ENCODE measurements at places on chromosomes 2 and 18. TPM values are rescaled to one million over a fixed set of nuclear protein-coding genes. Genes with fewer than 3 reads are reported as not detected.
A peak's percentile ranks its signal among the peaks of the same experiment; 100 is the strongest.

DNA sequence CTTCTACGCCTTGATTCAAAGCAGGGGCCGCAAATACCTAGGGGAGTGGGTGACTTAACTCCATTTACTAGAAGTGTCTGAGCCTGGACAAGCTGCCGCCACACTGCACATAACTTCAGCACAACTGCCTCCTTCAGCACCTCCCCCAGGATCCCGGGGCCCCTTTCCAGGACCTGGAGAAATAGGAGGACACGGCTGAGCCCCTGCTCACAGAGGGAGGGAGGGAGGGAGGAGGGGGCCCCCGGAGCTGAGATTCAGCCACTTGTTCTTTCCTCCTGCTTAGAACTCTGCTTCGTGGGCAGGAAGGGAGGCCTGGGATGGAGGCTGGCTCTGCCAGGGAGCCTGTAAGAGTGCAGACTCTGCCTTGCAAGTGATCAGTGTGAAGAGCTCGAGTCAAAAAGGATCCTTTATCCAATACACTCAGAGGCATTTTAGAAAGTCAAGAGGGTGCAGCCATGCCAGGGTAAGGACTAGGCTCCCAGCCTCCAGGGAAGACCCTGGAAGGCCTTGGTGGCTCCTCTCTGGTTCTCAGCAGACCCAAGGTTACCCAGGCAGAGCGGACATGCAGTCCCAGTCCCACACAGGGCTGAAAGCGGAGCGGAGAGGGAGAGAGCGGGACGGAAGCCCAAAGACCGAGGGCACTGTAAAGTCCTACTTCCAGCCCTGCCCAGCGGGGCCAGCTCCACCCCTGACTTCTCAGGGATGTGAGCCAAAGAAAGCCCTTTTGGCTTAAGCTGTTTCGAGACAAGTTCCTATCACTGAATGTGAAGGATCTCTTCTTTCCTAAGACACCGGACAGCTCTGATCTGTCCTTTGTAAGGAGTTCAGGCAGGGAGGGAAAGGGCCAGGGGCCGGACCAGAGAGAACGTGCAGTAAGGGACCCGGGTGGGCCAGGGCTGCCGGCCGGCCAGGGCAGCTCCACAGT, 8.6 kb upstream of the ARMC9 start:
- DNase-seq, result peak; percentile 90

DNA sequence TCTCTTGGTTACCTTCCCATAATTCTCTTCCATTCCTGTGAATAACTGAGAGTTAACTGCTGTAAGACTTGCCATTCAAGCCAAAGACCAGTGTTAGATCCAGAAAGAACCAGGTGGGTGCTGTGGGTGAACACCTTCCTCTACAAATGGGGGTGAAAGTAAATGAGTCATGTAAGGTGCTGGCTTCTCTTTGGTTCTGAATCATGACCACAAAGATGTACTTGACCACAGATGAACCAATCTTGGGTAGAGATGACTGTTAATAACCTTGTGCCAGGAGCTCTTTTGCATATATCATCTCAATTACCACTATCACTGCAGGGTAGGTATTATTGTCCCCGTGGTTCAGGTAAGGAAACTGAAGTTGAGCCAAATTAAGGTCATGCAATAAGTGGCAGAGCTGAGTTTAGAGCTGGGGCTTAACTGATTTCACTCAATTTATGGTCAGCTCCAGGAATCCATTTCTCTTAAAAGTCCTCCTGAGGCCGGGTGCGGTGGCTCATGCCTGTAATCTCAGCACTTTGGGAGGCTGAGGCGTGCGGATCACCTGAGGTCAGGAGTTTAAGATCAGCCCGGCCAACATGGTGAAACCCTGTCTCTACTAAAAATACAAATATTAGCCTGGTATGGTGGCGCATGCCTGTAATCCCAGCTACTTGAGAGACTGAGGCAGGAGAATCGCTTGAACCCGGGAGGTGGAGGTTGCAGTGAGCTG, 244.9 kb upstream of the CXCR4 start:
- DNase-seq, result no peak

DNA sequence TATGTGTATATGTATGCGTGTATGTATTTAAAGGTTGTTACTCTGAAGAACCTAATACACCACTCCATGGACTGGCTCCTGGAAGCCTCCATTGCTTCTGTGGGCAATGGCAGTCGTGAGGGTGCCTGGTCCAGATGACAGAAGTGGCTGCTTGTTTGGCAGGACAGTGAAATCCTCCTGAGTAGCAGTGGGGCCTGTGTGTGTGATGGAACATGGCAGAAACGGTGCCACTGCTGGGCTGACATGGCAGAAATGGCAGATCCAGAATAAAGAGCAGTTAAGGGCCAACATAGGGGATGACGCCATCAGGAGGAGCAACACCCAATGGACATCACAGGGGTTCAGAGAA, 6.1 kb upstream of the CPLX4 start:
- DNase-seq, result no peak

- no peak for DNase-seq
Measured at GRCh38 chr2:85548608-85548900, 9.6 kb downstream of the MAT2A start.

DNA sequence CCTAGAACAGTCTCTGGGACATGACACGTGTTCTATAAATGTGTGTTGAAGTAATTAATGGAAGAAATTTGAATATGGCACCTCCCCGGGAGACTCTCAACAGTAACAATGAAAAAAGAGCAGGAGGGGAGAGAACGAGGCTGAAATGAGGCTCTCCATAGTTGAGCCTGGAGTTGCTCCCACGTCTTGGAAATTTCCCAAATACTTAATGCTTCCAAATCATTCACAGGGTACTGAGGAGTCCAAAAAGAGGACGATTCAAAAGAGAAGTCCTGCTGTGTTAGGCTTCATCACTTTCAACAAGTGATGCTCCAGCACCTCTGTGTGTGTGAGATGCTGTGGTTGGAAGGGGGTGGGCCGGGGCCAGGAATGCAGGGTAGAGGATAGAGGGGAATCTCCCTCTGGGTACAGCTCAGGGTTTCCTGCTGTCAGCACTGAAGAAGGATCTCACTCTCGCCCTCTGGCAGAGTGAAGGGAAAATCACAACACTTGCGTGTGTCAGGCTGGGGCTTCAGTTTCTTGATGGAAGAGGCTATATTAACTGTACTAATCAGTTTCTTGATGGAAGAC, 18.1 kb upstream of the ZNF407 start:
- DNase-seq, result no peak

Gene CCDC121
- total RNA-seq, result 5.6 TPM

All from kidney (tissue), 22 donors.